Immature natural killer cell (primary cell): ENCODE measurements at places on chromosomes 5 and 9. TPM values are rescaled to one million over a fixed set of nuclear protein-coding genes. Genes with fewer than 3 reads are reported as not detected.
A peak's percentile ranks its signal among the peaks of the same experiment; 100 is the strongest.

DNA sequence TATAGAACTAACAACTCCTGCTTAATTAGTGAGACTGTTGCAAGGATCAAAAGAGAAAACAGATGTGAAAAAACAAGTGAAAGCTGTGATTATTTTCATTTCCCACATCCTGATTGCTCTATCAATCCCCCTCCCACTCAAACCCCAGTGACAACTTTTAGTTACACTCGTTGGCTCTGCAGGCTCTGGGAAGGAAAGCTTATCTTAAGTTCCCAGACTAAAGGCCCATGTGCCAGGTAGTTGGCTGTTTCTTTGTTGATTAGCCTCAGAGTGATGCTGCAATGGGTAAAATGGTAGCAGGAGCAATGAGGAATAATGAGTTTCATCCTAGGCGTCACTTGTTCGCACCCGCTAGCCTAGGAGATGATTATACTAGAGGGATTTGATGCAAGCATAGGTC lies 133.3 kb upstream of the IFNE start:
- DNase-seq = no peak
- H3K4me1 ChIP-seq = peaks cover 34% of the 10 kb centered on the region
- H3K27me3 ChIP-seq = peaks cover 2% of the 10 kb centered on the region
- H3K27ac ChIP-seq = no peak overlapping the region
- no peak overlapping the region for H3K4me3 ChIP-seq
- H3K36me3 ChIP-seq = no peaks in the 10 kb centered on the region

- H3K27me3 ChIP-seq = no peaks in the 10 kb centered on the region
- H3K36me3 ChIP-seq = no peaks in the 10 kb centered on the region
- peak overlapping the region; percentile 89 for H3K4me3 ChIP-seq
- no peak for DNase-seq
Measured at GRCh38 chr5:140631831-140632365, 1.1 kb downstream of the CD14 start.

- H3K4me3 ChIP-seq = no peak overlapping the region
- H3K4me1 ChIP-seq = peaks cover 2% of the 10 kb centered on the region
- no peak for DNase-seq
- H3K36me3 ChIP-seq = no peaks in the 10 kb centered on the region
- H3K27ac ChIP-seq = no peak overlapping the region
Measured at GRCh38 chr9:123495731-123496130, 139.7 kb downstream of the CRB2 start.

- H3K27ac ChIP-seq = no peak overlapping the region
- H3K4me3 ChIP-seq = no peak overlapping the region
- no peaks in the 10 kb centered on the region for H3K4me1 ChIP-seq
- DNase-seq = no peak
- H3K36me3 ChIP-seq = no peaks in the 10 kb centered on the region
Measured at GRCh38 chr5:14962604-14963003, 91.0 kb upstream of the ANKH start.

DNA sequence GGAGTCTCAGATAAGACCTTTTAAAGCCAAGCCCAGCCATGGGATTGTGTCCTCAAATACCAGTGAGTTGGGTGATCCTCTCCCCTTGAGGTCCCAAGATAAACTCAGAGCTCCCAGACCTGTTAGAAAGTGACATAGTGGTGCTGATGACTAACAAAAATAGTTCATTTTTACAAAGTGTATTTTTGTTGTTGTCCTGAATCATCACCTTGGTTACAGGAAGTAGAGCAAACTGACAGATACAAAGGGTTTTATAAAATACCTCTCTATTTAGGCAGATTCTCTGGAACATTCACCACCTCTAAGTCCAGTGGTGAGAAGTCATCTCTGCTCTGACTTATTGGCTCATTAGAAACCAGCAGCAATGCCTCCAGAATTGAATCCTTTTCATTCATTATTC lies 259.3 kb downstream of the CEMIP2 start:
- no peaks in the 10 kb centered on the region for H3K36me3 ChIP-seq
- no peaks in the 10 kb centered on the region for H3K4me1 ChIP-seq

DNA sequence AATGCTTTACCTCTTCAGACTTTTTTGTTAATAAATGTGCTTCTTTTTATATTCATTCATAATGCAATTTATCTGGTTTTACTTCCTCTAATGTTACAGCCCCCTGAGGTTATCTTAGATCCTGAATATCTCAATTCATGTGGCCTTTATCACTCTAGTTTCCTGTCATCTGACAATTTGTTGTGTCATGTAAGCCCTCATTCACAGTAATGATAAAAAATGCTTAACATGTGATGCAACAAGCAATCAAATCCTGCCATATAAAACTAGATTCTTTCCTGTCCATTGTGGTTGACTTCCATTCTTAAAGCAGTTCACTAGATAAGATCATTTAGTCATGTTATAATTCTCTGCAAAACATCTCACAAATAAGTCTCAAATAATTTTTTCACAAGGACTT lies 991.2 kb upstream of the ACO1 start:
- H3K27me3 ChIP-seq = no peaks in the 10 kb centered on the region
- no peak for DNase-seq

- no peaks in the 10 kb centered on the region for H3K4me1 ChIP-seq
- no peak overlapping the region for H3K4me3 ChIP-seq
- no peak overlapping the region for H3K27ac ChIP-seq
- no peaks in the 10 kb centered on the region for H3K36me3 ChIP-seq
Measured at GRCh38 chr5:81860778-81861177, 109.9 kb upstream of the SSBP2 start.

DNA sequence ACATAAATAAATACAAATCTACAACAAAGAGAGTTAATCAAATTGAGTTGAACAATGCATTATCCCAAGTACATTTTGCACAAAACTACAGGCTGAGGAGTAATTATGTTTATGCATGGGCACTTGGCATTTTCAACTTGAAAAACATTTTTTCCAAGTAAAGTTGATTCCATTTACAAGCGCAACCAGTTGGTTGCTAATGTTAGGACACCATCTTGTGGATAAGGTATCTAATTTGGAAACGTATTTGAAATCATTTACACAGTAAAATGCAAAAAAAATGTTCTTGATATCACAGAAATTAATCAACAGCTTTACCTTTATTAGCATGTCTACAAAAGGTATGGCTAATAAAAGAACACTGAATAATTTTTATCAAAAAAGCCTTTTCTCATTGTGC lies 18.8 kb downstream of the FTMT start:
- DNase-seq = no peak
- H3K4me3 ChIP-seq = no peak overlapping the region
- H3K4me1 ChIP-seq = no peaks in the 10 kb centered on the region
- H3K27ac ChIP-seq = no peak overlapping the region
- H3K36me3 ChIP-seq = no peaks in the 10 kb centered on the region
- peaks cover 2% of the 10 kb centered on the region for H3K27me3 ChIP-seq

- H3K4me3 ChIP-seq = peak overlapping the region; percentile 55
- H3K27ac ChIP-seq = peak overlapping the region; percentile 44
- DNase-seq = peak; percentile 67
- H3K4me1 ChIP-seq = peaks cover 62% of the 10 kb centered on the region
Measured at GRCh38 chr9:77830618-77831285, 182.6 kb upstream of the GNA14 start.

- no peak for DNase-seq
- no peaks in the 10 kb centered on the region for H3K36me3 ChIP-seq
- H3K4me3 ChIP-seq = no peak overlapping the region
- no peak overlapping the region for H3K27ac ChIP-seq
- no peaks in the 10 kb centered on the region for H3K4me1 ChIP-seq
Measured at GRCh38 chr9:89106224-89106851, 72.3 kb downstream of the SHC3 start.

DNA sequence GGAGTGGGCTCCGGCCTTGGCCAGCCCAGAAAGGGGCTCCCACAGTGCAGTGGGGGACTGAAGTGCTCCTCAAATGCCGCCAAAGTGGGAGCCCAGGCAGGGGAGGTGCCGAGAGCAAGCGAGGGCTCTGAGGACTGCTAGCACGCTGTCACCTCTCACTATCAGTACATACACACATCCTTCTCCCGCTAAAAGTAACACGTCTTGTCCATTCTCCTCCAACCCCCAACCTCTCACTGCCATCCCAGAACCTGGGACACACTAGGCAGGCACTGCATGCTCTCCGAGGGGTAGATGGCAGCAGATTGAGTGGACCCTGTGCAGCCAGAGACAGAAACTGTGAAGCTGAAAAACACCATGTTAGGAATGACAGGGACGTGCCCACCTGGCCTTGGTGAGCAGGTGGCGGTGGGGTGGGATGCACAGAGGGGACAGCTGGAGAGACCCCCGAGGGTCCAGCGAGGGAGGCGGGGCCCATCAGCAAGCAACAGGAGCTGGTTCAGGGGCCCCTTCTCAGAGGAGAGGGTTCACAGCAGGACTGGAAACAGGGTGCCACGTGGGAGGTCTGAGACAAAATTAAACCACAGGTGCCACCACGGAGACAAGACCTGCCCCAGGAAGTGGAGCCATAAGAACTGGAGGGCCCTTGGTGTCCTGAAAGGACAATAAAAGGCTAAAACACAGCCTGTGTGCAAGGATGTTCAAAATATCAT lies 16.9 kb downstream of the SEMA4D start:
- H3K4me1 ChIP-seq = peaks cover 96% of the 10 kb centered on the region
- peaks cover 18% of the 10 kb centered on the region for H3K36me3 ChIP-seq
- H3K27ac ChIP-seq = peak overlapping the region; percentile 67
- no peaks in the 10 kb centered on the region for H3K27me3 ChIP-seq

DNA sequence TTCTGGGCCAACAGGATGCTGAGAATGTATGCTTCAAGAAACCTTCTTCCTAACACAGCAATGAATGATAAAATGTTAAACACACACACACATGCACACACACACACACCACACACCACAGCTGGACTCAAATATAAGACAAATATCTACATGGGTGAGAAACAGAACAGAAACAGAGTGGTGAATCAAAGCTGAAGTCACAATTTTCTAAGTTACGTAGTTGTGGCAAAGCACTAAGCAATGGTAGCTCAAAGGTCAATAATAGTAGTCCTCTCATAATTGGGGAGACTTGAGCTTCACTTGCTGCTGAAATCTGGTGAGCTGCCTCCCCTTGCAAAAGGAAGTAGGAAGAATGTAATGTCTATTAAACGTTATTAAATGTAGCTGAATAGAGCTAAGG lies 33.7 kb upstream of the ITGA1 start:
- no peaks in the 10 kb centered on the region for H3K36me3 ChIP-seq
- H3K4me3 ChIP-seq = no peak overlapping the region
- no peaks in the 10 kb centered on the region for H3K27me3 ChIP-seq
- DNase-seq = no peak
- no peak overlapping the region for H3K27ac ChIP-seq
- H3K4me1 ChIP-seq = peaks cover 2% of the 10 kb centered on the region

- no peak overlapping the region for H3K4me3 ChIP-seq
- no peaks in the 10 kb centered on the region for H3K4me1 ChIP-seq
- no peak for DNase-seq
Measured at GRCh38 chr5:122358372-122358979, 46.4 kb downstream of the SNCAIP start.

DNA sequence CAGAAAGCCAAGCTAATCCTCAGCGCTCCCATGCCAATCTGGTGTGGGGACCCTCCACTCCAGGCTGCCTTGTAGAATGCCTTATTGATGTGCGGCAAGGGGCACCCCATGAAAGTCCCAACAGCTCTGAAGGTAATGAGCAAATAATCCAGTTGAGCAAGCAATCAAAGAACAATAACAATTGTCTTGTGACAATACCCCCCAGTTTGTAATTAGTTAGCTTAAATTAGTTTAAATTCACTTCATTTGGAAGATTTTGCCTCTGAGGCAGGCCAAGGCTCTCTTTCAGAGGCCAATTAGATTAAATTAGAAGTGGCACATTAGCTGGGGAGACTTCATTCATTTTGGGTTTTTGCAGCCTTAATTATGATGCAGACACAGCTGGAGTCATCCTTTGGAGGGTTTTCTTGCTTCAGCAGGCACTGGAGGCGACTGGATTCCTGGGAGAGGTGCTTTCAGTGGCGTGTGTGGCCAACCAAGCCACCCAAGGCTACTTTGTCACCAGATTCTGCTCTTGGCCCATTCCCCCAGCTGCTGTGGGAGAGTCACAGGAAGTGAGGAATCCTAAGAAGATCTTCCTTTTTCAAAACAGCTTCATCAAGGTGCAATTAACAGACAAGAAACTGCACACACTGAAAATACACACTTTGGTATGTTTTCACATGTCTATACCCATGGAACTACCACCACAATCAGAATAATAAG lies 17.9 kb upstream of the FBP1 start:
- peaks cover 2% of the 10 kb centered on the region for H3K27me3 ChIP-seq
- H3K4me1 ChIP-seq = peaks cover 19% of the 10 kb centered on the region
- no peaks in the 10 kb centered on the region for H3K36me3 ChIP-seq
- no peak overlapping the region for H3K4me3 ChIP-seq

DNA sequence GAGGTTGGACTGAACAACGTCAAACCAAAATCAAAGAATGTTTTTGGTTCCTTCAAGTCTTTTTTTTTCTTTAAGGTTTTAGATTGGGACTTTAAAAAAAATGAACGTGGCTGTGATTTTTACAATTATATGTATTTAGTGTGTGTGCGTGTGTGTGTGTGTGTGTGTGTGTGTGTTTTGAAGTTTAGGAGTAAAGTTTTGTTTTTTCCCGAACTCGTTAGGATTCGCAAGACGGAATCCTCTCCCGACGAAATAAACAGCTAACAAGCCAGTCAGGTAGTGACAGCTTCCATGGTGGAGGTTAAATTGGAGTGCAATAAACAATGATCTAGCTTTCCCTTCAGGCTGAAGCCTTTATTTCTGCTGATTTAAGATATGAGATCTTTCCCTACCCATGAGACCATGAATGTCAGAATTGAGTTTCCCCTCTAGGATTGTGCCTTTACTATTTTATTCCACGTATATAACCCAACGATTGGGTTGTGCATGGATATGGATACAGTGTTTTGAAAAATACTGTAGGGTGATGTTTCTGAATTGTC lies 1.2 kb downstream of the KIAA1958 start:
- peaks cover 18% of the 10 kb centered on the region for H3K4me1 ChIP-seq
- H3K27me3 ChIP-seq = peaks cover 5% of the 10 kb centered on the region
- peak overlapping the region; percentile 91 for H3K4me3 ChIP-seq
- H3K27ac ChIP-seq = peak overlapping the region; percentile 93

DNA sequence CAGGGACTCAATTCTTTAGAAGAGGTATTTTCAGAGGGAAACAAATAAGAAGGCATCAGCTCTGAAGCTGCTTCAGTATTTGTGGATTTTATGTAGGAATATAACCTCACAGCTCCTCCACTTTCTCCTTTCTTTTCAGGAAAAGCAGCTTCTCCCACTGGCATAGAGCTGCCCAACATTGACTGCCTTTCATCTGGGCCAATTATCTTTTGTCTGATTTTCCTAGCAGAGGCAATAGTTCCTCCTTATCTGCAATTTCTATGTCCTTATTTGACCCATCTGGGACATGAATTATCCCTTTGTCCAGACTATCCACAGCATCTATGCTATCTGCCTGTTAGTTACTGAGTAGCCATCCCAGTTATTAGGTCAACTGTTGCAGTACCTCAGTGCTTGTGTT lies 1671.2 kb upstream of the ACO1 start:
- H3K27me3 ChIP-seq = no peaks in the 10 kb centered on the region
- H3K4me1 ChIP-seq = no peaks in the 10 kb centered on the region
- H3K4me3 ChIP-seq = no peak overlapping the region

Gene SNX24
- 6.4 TPM for polyA plus RNA-seq

Gene CTNND2
- polyA plus RNA-seq = not detected

Gene ZBTB43
- polyA plus RNA-seq = 7.0 TPM

Gene MEGF10
- not detected for polyA plus RNA-seq

Gene FAM81B
- polyA plus RNA-seq = 0.55 TPM

Gene SLC6A19
- not detected for polyA plus RNA-seq

Gene AGXT2
- not detected for polyA plus RNA-seq

Gene LCP2
- 87.1 TPM for polyA plus RNA-seq

Gene ZNF366
- polyA plus RNA-seq = 0.62 TPM

Gene FKBP15
- polyA plus RNA-seq = 8.4 TPM

Gene NEUROG1
- polyA plus RNA-seq = not detected

Gene CRHBP
- polyA plus RNA-seq = not detected
